AG04450 (cell line): ENCODE measurements at places on chromosomes 7 and 10.

DNA sequence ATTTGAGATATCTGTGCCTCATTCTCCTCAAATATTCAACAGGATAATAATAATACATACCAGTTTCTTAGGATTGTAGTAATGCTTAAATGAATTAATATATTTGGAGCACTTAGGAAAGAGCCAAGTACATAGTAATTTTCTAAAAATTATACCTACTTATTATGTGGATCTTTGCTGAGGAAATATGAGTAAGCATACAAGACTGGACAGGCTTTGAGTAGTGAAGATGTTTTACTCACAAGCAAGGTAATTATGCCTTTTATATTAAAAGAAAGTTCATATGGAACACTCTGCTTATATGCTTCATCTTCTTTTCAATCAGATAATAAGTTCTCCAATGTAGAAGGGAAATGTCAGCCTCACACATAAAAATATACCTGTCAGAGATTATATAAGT is 337.5 kb upstream of the KAT6B start:
- no peak for DNase-seq

DNA sequence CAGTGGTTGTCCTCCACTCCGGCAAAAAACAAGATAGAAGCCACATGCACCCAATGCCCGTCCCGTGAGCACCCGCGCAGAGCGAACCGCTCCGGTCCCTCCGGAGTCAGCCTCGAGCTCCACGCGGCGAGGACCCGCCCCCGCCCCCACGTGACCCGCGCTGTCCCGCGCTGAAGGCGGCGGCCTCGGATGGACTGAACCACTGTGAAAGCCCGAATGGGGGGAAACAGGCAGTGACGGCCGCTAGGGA is 766 bp upstream of the EIF3B start:
- peak; percentile 74 for DNase-seq

- no peak for DNase-seq
These were observed 24.2 kb upstream of the ARMC3 start for GRCh38 chr10:22903694-22904093.

- DNase-seq = no peak
These were observed 33.7 kb downstream of the ZMIZ1 start for GRCh38 chr10:79102498-79102874.

- DNase-seq = no peak
These were observed 50.2 kb downstream of the ELFN1 start for GRCh38 chr7:1720326-1720725.

DNA sequence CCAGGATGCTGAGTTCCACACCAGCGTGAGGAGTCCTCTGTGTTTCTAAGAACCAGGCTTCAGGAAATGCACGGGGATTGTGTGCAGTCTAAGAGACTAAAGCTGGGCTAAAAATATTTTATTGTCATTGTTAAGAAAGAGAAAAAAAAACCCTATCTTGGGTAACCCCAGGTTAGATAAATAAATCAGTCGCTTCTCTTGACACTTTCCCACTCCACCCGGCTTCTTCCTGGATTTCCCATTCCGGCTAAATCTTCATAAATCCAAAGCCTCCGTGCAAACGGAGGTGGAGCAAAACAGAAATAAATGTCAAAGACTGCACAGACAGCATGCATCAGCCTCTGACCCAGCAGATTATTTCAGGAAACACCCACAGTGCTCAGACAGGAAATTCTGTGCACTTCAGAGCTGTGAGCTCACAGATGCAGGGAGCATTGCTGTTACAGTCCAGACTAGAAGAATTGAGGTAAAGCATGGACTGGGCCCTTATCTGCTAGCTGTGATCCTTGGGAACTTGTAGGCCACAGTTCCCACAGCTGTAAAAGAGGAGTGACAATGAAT is 44.8 kb upstream of the GRID1 start:
- DNase-seq = peak; percentile 46
